ENCODE measurements at places on chromosomes 7 and 10.

DNA sequence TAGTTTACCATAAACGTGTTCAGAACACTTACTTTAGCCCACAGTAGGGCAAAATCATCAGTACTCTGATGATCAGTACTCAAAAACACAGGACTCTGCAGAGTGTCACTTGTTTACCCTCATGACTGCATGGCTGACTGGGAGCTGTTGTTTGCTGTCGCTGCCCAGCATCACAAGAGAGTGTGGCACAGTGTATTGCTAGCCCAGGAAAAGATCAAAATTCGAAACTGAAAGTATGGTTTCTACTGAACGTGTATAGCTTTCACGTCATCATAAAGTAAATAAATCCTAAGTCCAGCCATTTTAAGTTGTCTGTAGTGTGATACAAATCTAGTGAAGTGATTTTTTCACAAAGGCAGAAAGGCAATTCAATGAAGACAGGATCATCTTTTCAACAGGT, 184.6 kb downstream of the RAMP3 start:
- DNase-seq = no peak

DNA sequence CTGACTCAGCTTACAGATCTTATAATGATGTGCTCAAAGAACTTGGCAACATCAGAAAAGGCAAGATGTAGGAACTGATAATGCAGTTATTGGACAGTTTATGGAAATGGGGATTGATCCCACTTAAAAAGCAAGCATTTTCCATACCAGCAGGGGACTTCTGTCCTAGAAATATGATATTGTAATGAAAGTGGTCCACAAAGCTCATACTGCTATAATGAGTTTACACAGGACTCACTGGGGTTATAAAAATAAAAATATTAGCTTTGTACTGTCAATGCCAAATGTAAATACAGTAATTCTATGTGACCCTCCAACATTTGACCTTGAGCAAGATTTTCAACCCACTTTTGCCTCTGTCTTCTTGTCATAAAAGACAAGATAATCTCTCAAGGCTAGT, 145.5 kb upstream of the SEM1 start:
- DNase-seq = peak; percentile 87

DNA sequence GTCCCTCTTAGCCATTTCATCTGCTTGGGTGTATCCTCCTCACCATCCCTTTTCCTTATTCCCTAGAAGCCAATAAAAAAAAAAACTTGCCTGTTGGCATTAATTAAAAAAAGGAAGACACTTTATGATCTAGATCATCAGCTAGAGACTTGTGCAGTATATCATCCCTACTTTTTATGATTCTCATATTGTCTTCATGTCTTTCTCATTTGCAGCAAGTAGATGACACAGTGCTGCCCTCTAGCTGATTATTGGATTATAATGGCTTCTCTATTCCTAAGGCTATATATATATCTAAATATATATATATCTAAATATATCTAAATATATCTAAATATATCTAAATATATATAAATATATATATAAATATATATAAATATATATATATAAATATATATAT, 272.4 kb upstream of the LRGUK start:
- peak; percentile 87 for DNase-seq

DNA sequence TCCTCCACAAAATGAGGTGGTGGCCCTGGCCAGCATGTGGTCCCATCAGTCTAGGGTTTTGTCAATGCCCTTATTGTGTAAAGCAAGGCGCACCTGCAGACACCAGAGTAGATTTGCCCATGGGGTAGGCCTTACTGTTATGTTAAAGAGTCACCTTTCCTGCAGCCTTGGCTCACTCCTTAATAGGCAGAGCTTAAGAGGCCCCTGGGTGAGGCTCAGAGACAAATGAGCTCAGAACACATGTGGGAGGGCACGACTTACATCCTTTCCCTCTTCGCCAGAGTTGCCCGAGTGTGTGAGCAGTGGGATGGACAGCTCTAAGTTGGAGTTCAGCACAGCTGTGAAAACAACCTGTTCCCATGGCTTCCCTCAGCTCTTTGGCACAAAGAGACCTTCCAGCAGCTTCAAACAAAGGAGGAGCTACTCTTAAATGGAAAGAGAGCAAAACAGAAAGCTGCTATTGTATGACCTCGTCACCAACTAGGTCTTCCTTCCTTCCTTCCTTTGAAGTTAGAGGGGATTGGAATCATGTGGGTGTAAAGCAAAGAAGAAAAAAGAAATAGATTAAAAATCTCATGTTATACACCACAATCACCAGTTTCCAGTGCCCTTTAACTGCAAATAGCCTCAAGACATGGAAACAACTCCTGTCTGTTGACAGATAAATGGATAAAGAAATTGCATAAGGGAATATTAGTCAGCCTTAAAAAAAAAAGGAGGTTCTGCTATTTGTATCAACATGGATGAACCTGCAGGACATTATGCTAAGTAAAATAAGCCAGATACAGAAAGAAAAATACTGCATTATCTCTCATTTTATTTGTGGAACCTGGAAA, 11.9 kb upstream of the XPNPEP1 start:
- DNase-seq = peak; percentile 73

GRCh38 chr10:35089611-35090161, 455 bp downstream of the CUL2 start:
- DNase-seq = peak; percentile 36
